ENCODE measurements at places on chromosomes 4 and X.

- H3K27me3 ChIP-seq: no peaks in the 10 kb centered on the region
- DNase-seq: no peak
- H3K4me3 ChIP-seq: no peak overlapping the region
Measured at GRCh38 chrX:137362583-137362982, 203.3 kb upstream of the ZIC3 start.

GRCh38 chr4:183563874-183564273, 59.0 kb downstream of the ING2 start:
- H3K27ac ChIP-seq: no peak overlapping the region
- no peaks in the 10 kb centered on the region for H3K36me3 ChIP-seq
- H3K4me1 ChIP-seq: no peaks in the 10 kb centered on the region
- no peaks in the 10 kb centered on the region for H3K27me3 ChIP-seq

- peaks cover 8% of the 10 kb centered on the region for H3K4me1 ChIP-seq
- peaks cover 24% of the 10 kb centered on the region for H3K36me3 ChIP-seq
- no peak overlapping the region for H3K4me3 ChIP-seq
- DNase-seq: no peak
- peak overlapping the region; percentile 71 for H3K27ac ChIP-seq
- no peaks in the 10 kb centered on the region for H3K27me3 ChIP-seq
Measured at GRCh38 chr4:4461178-4461577, 74.3 kb downstream of the NSG1 start.

DNA sequence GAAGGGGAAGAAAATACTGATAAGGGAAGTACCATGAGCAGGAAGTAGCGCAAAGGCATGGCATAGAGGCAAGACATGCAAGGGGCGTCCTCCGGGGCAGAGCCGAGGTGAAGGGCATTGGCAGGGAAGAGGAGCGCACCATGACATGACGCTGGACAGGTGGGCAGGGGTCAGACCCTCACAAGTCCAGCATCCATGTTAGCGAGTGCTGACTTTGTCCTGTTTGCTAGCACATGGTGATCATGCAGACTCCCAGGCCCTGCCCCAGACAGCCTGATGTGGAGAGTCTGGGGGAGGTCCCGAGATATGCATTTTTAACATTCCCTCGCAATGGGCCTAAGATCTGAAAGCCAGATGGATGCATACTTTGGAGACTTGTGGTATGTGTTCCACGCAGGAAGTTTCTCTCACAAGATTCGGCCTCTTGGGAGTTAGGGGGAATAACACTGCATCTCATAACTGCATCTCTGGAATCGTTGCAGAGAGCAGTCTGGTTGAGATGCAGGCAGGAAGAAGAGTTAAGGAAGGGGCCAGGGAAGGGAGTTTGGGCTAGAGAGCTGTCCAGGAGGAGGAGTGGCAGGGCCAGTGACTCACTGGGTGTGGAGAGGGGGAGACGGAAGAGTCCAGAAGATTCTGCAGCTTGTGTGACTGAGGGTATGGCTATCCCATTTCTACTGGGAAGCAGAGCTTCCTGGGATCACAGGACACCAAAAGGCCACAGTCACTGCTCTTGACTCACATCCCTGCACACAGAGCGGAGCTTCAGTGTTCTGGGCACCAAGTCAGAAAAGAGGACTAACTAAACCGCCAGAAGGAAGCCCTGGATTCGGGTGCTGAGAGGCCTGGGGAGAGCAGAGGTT, 59.7 kb downstream of the FAM184B start:
- DNase-seq: no peak
- no peaks in the 10 kb centered on the region for H3K36me3 ChIP-seq
- H3K27me3 ChIP-seq: no peaks in the 10 kb centered on the region
- H3K4me1 ChIP-seq: no peaks in the 10 kb centered on the region

DNA sequence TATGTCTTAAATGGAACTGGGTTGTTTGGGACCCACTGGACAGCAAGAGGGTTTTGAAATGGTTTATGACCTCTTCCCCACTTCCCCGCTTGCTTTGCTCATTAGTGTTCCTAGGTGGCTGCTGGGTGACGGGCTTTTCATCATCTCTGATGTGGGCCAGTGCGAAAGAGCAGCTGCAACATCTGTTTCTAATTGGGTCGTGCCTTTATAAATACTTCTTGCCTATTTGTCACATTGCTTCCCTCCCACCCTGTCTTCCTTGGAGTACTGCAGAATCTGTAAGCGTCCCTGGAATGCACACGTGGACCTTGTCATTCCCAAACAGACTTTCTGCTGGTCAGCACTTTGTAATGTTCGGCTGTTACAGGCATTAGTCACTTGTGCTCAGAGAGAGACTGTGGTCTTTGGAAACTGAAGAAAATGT, 35.2 kb downstream of the SEPTIN11 start:
- H3K4me3 ChIP-seq: no peak overlapping the region
- peaks cover 19% of the 10 kb centered on the region for H3K4me1 ChIP-seq
- H3K27me3 ChIP-seq: no peaks in the 10 kb centered on the region
- no peaks in the 10 kb centered on the region for H3K36me3 ChIP-seq

- no peak overlapping the region for H3K4me3 ChIP-seq
- no peak overlapping the region for H3K27ac ChIP-seq
- no peaks in the 10 kb centered on the region for H3K27me3 ChIP-seq
- H3K36me3 ChIP-seq: no peaks in the 10 kb centered on the region
- no peaks in the 10 kb centered on the region for H3K4me1 ChIP-seq
Measured at GRCh38 chr4:158322109-158322508, 111.8 kb downstream of the TMEM144 start.

Data from thymus (tissue), 14 donors.